ENCODE measurements at places on chromosomes 3 and 15.

GRCh38 chr15:35784745-35785144 lies 238.8 kb upstream of the DPH6 start:
- DNase-seq, result no peak

DNA sequence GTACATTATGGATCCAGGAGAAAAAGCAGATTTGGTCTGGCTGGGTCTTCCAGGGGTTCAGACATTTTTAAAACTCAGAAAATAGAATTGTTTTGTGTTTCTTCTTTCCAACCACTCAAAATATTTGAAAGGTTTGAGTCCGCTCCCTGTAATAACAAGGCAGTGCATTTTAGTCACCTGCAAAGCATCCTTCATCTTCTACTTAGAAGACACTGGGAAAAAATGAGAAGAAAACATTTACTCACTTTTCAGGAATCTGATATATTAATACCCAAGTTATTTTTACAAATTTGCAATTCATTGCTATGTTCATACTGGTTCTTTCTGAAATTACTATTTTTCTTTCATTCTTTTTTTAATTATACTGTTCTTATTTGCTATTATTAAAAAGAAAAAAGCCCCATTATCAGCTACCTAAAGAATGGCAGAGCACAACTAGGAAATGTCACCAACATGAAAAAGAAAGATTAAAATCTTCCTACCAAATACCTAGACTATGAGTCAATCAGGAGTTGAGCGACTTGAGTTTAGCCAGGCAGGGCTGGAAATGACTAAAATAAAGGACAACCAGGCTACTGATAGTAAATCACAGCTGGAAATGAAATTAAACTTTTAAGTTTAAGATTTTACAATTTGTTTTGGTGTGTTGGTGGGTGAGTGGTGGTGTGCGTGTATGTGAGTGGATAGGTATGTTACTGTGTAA lies 280.3 kb upstream of the THBS1 start:
- no peak for DNase-seq

GRCh38 chr3:71101626-71102025 lies 481.9 kb downstream of the FOXP1 start:
- DNase-seq, result no peak

- no peak for DNase-seq
These were observed 57.6 kb downstream of the ADAMTS17 start for GRCh38 chr15:100284191-100284590.

DNA sequence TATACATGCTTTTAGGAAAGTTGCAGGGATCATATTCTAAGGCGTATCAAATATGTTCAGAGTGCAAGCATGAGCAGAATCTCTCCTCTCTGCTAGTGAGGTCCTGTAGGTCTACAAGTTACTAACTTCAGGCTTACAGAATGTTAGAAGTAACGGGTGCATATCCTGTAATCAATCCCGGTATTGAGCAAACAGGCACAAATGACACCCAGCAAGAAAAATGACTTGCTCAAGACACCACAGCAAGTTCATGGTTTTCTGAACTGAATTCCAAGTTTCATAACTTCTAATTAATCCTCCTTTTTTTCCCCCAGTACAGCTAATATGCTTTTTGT lies 353.9 kb upstream of the TPRG1 start:
- no peak for DNase-seq

DNA sequence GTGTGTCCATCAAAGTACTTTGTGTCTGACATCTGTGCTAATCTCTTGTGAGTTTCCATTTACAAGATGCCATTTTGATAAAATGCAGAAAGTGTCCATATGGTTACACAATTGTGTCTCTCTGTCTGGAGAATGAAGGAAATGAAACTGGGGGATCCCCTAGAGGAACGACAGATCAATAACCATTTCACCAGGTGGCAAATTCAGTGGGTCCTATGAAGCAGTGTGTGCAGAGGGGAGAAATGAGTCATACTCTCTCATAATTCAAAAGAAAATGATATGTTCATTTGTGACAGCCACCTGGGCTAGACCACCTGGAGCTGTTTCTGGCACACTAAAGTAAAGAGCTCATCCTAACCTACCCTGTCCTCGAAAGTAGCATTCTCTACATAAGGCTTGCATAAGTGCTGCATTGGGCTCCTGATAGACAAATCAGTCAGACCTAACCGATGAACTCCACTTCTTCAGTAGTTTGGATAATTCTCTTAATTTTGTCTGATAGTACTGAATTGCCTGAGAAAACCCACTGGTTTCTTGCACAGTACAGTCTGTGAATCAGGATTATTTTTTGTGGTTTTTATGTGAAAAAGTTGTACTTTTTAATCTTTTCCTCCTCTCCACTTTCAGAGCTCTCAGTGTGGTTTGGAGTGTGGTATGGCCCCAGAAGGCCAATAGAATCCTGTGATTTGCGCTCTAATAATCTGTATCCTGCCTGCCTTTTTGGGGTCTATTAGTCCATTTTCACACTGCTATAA lies 10.3 kb upstream of the CD47 start:
- DNase-seq, result no peak

- no peak for DNase-seq
These were observed 171.0 kb downstream of the EPHA3 start for GRCh38 chr3:89278302-89279025.

DNA sequence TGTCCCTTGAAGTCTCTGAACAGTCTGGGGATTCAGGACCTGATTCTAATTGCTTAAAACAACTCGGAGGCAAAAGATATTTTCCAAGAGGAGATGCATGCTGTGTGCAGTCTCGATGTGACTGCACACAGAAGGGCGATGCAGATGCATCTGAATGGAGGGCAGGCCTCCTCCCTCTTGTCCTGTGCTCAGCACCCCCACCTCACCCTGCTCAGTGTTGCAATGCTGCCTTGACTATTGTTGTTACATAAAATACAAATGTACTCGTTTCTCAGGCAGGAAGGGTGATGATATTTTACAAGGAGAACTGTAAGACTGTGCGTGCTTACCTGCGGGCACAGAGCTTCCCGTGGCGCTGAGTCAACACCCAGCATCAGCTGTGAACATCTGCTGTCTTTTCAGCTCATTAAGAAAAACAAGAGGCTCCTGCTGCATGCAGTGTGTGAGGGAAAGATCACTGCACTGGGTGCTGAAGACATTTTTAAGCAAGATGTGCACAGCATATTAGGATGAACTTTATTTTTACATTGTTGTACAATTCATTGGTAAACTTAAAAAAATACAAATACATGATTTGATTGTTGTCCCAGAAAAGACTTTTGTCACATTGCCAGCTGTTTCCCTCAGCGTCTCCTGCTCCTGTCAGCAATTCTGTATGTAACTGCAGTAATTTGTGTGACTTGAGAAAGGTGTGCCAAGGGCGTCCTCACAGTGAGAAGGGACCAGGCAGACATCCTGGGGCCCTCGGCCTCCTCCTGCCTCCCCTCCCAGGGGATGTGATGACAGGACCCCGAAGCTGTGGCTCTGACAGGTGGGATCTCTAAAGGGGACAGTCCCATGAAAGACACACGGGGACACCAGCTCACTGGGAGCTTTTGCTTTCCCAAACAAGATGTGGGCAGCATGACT lies 56.3 kb upstream of the RPL32 start:
- no peak for DNase-seq

GRCh38 chr3:155352900-155353490 lies 59.5 kb upstream of the STRIT1 start:
- DNase-seq, result no peak

- DNase-seq, result no peak
These were observed 52.7 kb downstream of the OTOL1 start for GRCh38 chr3:161549261-161549660.

DNA sequence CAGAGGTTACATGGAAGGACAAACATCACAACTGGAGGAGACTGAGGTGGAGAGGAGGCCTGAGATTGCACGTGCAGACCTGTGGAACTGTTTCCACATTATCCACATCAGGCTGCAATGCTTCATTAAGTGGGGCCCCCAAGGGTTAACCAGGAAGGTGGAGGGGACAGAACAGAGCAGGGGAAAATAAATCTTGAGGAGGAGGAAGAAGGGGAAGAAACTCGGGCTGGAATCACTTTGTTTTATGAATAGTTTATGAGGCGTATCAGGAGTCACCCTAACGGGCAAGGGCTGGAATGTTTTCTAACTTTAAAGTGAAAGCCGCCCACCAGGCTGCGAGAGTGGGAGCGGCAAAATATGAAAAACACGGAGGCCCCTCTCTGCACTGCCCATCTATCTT lies 154.9 kb downstream of the WNT5A start:
- DNase-seq, result no peak

- DNase-seq, result no peak
These were observed 101.9 kb downstream of the KLHL25 start for GRCh38 chr15:85692873-85693272.

DNA sequence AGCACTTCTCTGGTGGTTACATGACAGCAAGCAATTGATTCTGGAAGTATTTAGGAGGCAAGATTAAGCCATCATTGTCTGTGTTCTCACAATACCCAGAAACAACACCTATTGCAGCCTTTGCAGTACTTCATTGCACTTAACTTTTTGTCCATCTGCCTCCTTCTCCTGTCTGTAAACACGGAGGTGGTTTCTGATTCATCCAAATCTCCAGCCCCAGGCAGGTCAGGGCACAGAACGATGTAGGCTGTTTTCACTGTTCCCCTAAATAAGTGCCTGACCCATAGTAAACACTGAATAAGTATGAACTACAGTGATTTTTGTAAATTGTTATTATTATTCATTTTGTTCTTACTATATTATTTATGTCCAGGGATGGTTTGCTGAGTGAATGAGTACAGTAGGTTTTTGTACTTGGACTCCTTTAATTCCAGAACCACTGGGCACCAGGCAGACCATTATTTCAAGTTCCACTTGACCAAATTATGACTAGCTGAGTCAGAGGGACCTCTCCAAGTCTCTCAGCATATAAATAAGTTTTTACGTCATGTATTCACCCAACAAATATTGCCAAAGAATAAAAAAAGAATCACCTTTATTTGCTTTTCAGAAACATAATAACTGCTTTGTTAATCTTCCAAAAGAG lies 283.3 kb upstream of the TRIM42 start:
- DNase-seq, result no peak

GRCh38 chr15:42404461-42405235 lies 45.3 kb downstream of the CAPN3 start:
- DNase-seq, result no peak

GRCh38 chr15:66864086-66864830 lies 162.2 kb downstream of the SMAD6 start:
- no peak for DNase-seq

DNA sequence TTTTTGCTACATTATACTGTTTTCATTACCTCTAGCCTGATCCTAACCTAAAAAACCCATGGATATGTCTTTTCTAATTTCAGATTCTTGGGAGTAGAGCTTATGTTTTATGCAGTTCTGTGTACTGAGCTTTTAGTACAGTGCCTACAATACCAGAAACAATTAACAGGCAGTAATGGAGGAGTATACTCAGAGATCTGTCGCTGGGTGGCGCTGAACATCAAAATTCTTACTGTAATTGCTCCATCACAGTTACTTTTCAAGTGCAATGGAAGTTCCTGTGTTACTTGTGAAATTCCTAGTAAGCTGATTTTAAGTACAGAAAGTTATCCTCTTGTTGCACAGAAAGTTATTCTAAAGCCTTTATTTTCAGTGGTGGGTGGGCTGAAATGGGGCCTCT lies 66.9 kb downstream of the RNF13 start:
- peak; percentile 63 for DNase-seq

GRCh38 chr3:122941228-122942206 lies 86.0 kb downstream of the SEMA5B start:
- no peak for DNase-seq

DNA sequence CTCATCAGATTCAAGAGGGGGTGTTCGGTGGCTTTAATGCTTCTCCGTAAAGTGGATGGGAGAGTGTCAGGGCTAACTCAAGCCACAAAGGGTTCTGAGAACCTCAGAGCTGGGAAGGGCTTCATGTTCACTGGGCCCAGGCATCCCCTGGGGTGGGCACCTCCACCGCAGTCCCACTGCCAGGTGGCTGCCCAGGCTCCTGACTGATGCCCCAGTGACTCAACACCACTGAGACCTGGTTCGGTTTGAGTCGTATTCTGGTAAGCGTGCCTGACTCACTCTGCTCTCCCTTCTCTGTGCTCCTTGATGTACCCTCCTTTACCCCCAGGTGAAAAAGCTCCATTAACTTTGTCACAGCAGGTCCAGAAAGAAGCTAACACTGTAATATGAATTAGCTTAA lies 304.6 kb downstream of the RPLP1 start:
- DNase-seq, result no peak
